Ascending aorta (tissue), 2 donors: ENCODE measurements at places on chromosomes 16 and 17. TPM values are rescaled to one million over a fixed set of nuclear protein-coding genes. Genes with fewer than 3 reads are reported as not detected.

- H3K36me3 ChIP-seq = no peaks in the 10 kb centered on the region
- no peaks in the 10 kb centered on the region for H3K27me3 ChIP-seq
- DNase-seq = no peak
- no peak overlapping the region for H3K4me3 ChIP-seq
Observed at GRCh38 chr17:58480090-58480489, 8.1 kb downstream of the HSF5 start.

The ZPBP2 gene
- not detected for total RNA-seq

GRCh38 chr17:71801301-71801700, 319.5 kb upstream of the SOX9 start:
- no peak overlapping the region for H3K27ac ChIP-seq
- no peak for DNase-seq
- no peaks in the 10 kb centered on the region for H3K36me3 ChIP-seq
- H3K4me3 ChIP-seq = no peak overlapping the region
- no peaks in the 10 kb centered on the region for H3K4me1 ChIP-seq

- H3K4me3 ChIP-seq = no peak overlapping the region
- no peak for DNase-seq
- no peaks in the 10 kb centered on the region for H3K4me1 ChIP-seq
- H3K36me3 ChIP-seq = no peaks in the 10 kb centered on the region
Observed at GRCh38 chr17:79473111-79473875, 137.6 kb downstream of the RBFOX3 start.

DNA sequence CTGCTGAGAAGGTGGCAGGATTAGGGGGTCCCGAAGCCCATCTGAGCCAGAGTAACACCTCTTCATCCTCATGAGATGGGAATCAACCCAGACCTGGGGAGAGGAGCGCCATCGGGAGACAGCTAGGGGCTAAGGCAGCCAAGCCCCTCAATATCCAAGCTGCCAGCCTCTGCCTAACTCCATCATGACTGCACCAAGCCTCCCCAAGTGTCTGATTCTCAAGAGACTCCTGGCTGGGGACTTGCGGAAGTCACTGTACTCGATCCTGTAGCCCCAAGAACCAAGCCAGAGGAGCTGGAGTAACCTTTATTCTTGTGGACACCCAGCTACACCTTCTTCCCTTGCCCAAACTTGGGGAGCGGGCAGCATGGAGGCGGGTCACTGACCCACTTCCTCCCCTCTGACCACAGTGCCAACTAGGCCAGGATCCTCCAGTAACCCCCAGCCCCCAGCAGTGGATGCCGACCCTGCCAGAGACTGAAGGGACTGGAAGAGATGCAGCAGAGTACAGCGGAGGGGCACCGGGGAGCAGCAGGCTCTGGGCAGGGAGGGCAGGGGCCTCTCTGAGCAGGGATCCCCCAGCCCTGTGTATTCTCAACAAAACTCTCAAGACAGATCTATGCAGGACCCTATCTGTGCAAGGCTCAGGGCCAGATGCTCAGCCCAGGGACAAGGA, 13.3 kb downstream of the HDAC5 start:
- H3K27me3 ChIP-seq = no peaks in the 10 kb centered on the region
- peaks cover 80% of the 10 kb centered on the region for H3K4me1 ChIP-seq
- peaks cover 17% of the 10 kb centered on the region for H3K36me3 ChIP-seq
- no peak for DNase-seq

The CTRL gene
- 0.43 TPM for total RNA-seq

DNA sequence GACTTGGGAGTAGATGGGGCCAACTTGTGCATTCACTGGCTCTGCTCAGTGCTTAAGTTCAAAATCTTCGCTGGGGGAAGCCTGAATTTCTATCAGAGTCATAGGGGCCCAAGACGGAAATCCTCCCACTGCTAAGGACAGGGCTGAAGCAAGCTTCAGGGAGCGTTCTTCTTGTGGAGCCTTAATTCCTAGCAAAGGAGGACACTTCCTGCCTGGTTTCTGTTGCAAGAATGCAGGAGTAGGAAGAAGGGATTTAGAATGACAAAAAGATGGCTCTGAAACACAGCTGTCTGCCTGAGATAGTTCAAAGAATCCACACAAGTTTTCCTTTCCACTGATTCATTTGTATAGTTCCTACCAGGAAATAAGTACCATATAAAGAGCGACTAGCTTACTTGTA, 26.4 kb downstream of the PSME3IP1 start:
- H3K4me1 ChIP-seq = no peaks in the 10 kb centered on the region
- H3K27ac ChIP-seq = no peak overlapping the region
- no peaks in the 10 kb centered on the region for H3K27me3 ChIP-seq
- no peak overlapping the region for H3K4me3 ChIP-seq
- H3K36me3 ChIP-seq = peaks cover 67% of the 10 kb centered on the region
- no peak for DNase-seq

The SPNS3 gene
- not detected for total RNA-seq

DNA sequence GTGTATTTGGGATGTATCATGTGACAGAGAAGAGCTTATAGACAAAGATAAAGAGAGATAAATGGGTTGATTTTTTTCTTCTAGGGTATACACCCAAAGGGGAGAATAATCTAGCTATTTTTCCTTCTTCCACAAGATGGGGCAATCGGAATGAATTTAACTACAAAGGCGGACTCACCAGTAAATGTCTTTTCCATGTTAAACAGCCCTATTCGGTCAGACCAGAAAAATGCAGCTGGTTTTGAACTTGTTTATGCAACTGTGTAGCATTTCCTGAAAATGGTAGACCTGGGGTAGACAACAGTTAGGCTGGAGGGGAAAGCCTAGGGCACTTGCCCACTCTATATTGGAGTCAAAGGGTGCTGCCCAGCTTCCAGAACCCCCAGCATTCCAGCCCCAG, 477.1 kb downstream of the TOX3 start:
- H3K36me3 ChIP-seq = no peaks in the 10 kb centered on the region
- no peak for DNase-seq
- H3K4me3 ChIP-seq = no peak overlapping the region
- H3K4me1 ChIP-seq = no peaks in the 10 kb centered on the region

The ATF7IP2 gene
- not detected for total RNA-seq

The RASD1 gene
- 293 TPM for total RNA-seq

DNA sequence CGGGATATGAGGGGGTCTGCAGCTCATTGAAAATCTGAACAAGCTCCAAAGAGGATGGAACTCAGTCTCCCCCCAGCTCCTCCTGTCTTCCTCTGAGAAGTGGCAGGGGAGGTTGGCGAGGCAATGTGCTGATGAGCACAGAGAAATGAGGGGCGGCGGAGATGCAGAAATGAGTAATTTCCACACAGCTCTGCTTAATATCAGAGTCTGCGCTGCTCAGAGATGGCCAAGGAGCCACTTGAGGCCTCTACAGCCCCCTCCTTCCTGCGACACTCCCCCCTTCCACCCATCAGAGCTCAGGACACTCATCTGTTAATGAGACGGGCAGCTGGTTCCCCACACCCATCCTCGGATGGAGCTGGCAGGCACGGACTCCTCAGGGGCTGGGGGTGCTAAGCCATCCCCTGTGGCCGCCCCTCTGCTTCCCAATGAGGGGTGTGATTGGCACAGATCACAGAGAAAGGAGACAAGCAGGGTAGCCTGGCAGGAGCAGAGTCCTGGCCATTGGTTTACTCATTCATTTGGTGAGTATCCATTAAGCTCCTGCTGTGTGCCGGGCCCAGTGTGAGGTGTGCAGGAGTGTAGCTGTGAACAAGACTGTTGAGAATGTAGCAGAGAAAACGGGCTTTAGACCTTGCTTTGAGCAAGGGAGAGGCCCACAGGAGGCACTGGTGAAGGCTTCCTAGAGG, 12.7 kb upstream of the CRHR1 start:
- no peak overlapping the region for H3K4me3 ChIP-seq
- H3K27me3 ChIP-seq = no peaks in the 10 kb centered on the region
- H3K27ac ChIP-seq = no peak overlapping the region

The CACNG1 gene
- total RNA-seq = not detected

The MT1X gene
- total RNA-seq = 2,291 TPM

DNA sequence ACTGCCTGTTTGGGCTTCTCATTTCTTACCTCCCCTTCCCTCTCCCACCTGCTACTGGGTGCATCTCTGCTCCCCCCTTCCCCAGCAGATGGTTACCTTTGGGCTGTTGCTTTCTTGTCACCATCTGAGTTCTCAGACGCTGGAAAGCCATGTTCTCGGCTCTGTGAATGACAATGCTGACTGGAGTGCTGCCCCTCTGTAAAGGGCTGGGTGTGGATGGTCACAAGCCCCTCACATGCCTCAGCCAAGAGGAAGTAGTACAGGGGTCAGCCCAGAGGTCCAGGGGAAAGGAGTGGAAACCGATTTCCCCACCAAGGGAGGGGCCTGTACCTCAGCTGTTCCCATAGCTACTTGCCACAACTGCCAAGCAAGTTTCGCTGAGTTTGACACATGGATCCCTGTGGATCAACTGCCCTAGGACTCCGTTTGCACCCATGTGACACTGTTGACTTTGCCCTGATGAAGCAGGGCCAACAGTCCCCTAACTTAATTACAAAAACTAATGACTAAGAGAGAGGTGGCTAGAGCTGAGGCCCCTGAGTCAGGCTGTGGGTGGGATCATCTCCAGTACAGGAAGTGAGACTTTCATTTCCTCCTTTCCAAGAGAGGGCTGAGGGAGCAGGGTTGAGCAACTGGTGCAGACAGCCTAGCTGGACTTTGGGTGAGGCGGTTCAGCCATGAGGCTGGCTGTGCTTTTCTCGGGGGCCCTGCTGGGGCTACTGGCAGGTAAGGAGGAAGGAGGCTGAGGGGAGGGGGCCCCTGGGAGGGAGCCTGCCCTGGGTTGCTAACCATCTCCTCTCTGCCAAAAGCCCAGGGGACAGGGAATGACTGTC, at the start of gene CD68:
CD68 (plus strand) TSS at position 638 of the 833 bp plus-strand sequence; CDS start at position 678, 40 bp downstream.
- peaks cover 20% of the 10 kb centered on the region for H3K4me1 ChIP-seq
- no peaks in the 10 kb centered on the region for H3K27me3 ChIP-seq
- peak; percentile 88 for DNase-seq
- H3K4me3 ChIP-seq = peak within 1 kb of the TSS; percentile 30
- H3K27ac ChIP-seq = peak within 1 kb of the TSS; percentile 85
